ENCODE measurements at places on chromosomes 2 and 18. TPM values are rescaled to one million over a fixed set of nuclear protein-coding genes. Genes with fewer than 3 reads are reported as not detected.

DNA sequence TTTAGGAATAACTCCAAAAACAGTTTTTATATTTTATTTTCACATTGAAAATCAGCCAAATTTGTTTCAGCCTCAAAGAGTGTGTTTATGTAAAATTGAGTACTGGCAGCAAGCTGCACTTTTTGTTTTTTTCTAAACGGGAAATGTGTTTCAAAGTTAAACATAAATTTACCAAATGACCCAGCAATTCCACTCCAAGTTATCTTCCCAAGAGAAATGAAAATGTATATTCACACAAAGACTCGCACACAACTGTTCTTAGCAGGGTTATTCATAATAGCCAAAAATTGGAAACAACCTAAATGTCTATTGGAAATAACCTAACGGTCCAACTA lies 9.3 kb downstream of the ALPK2 start:
- H3K27me3 ChIP-seq = no peaks in the 10 kb centered on the region
- H3K27ac ChIP-seq = no peak overlapping the region
- no peak overlapping the region for H3K4me3 ChIP-seq
- H3K4me1 ChIP-seq = peaks cover 4% of the 10 kb centered on the region
- H3K36me3 ChIP-seq = no peaks in the 10 kb centered on the region

DNA sequence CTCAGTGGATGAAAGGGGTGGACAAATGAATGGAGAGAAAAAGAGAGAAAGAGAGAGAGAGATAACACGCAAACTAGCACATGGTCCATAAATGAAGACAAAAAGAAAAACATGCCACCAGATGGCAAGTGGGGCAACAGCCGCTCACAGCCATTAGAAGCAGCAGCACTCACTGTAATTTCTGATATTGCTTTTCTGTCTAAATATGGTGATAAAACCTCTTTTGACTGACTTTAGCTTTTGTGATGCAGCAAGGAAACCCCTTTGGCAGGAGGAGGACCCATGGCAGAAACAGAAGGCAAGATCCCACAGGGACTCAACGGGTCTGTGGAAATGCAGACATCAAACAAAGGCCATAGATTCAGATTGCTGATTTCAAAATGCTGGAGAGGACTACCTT lies 88.0 kb upstream of the CDH20 start:
- H3K27ac ChIP-seq = no peak overlapping the region
- H3K36me3 ChIP-seq = no peaks in the 10 kb centered on the region
- H3K27me3 ChIP-seq = peaks cover 9% of the 10 kb centered on the region
- H3K4me3 ChIP-seq = no peak overlapping the region
- no peaks in the 10 kb centered on the region for H3K4me1 ChIP-seq

DNA sequence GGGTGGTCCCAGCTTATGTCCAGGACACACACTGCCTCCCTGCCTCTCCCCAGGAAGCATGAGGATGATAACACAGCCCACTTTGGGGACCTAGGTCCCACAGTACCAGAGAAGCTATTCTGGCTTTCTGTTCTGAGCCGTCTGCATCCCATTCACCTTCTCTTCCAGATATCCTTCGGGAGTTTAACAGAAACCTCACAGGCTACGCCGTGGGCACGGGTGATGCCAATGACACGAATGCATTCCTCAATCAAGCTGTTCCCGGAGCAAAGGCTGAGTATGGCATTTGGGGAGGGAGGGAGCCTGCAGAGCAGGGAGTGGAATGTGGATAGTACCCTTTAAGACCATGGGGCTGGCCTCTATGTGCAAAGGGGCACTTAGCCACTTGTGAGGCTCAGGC lies 102.6 kb downstream of the PLB1 start:
- DNase-seq = no peak
- H3K36me3 ChIP-seq = peaks cover 2% of the 10 kb centered on the region
- peaks cover 22% of the 10 kb centered on the region for H3K4me1 ChIP-seq
- H3K27me3 ChIP-seq = no peaks in the 10 kb centered on the region

DNA sequence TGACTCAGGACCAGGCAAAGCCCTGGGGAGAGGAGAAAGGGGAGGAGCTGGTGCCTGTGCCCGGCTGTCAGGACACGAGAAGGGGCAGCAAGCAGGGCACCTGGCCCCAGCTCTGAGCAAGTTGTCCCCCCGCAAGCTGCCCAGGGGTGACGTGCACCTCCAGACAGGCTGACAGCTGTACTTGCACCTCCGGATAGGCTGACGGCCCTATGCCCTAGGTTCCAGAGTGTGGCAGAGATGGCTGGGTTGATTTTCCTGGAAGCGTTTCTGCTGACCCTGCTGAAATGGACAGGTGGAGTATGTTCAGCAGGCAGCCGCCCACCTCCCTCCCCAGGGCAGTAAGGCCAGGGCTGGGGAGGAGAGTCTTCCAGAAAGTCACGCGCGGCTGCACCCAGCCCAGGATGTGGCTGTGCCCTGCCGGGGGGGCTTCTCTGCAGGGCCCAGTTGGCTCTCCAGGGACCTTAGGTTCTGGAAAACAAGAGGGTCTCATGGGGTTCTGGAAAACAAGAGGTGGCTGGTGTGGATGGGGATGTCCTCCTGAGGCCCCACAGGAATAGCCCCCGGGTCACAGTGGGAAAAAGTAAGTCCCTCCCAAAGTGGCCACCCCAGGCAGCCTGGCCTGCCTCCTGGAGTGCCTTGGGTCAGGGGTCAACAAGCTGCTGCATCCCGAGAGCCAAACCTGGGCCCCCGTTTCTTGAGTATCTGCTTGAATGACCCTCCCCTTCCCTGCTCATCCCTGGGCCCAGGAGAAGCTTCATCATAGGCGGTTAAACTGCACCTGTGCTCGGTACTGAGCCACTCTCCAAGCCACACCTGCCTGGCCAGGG lies 71.4 kb upstream of the OTOS start:
- no peaks in the 10 kb centered on the region for H3K4me1 ChIP-seq
- H3K27ac ChIP-seq = no peak overlapping the region
- H3K4me3 ChIP-seq = no peak overlapping the region
- H3K27me3 ChIP-seq = no peaks in the 10 kb centered on the region
- no peaks in the 10 kb centered on the region for H3K36me3 ChIP-seq

- H3K4me3 ChIP-seq = no peak overlapping the region
- DNase-seq = peak; percentile 81
- peaks cover 2% of the 10 kb centered on the region for H3K36me3 ChIP-seq
- no peak overlapping the region for H3K27ac ChIP-seq
- no peaks in the 10 kb centered on the region for H3K27me3 ChIP-seq
Measured at GRCh38 chr2:70960833-70961647, 17.4 kb upstream of the ANKRD53 start.

GRCh38 chr2:140442319-140442718 lies 1662.1 kb upstream of the NXPH2 start:
- H3K36me3 ChIP-seq = no peaks in the 10 kb centered on the region
- H3K4me1 ChIP-seq = no peaks in the 10 kb centered on the region
- no peak overlapping the region for H3K27ac ChIP-seq
- H3K27me3 ChIP-seq = peaks cover 2% of the 10 kb centered on the region

DNA sequence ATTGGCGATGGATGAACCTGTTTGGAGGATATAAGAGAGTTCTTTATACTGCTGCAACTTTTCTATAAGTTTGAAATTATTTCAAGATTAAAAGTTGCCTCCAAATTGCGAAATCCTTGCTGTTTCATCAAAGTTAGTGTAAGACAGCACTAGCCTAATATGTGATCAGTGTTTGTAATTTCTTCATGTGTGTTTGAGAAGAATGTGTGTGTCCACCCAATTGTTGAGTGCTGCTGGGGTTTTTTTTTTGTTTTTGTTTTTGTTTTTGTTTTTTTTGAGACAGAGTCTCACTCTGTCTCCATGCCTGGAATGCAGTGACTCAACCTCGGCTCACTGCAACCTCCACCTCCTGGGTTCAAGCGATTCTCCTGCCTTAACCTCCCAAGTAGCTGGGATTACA lies 33.4 kb downstream of the CDK15 start:
- peaks cover 8% of the 10 kb centered on the region for H3K36me3 ChIP-seq
- H3K27me3 ChIP-seq = no peaks in the 10 kb centered on the region
- H3K4me1 ChIP-seq = peaks cover 35% of the 10 kb centered on the region
- H3K4me3 ChIP-seq = no peak overlapping the region
- DNase-seq = no peak
- no peak overlapping the region for H3K27ac ChIP-seq

DNA sequence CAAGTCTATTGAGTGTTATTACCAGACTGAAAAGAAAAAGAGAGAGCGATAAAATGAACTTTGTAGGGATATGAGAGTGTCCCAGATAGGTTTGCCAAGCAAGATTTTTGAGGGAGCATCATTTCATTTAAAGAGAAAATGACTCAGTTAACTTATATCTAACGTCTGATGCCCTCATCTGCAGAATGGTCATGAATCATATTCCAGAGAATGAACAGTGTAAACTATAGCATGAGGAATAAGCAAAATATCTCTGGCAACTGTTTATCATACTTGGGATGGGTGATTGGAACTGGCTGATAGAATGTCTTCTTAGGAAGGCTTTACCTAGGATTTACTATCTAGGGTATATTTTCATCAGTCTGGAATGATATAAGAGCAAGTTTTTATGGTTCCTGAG lies 289.4 kb downstream of the CMPK2 start:
- H3K4me3 ChIP-seq = no peak overlapping the region
- DNase-seq = no peak
- H3K27me3 ChIP-seq = no peaks in the 10 kb centered on the region
- no peaks in the 10 kb centered on the region for H3K4me1 ChIP-seq

DNA sequence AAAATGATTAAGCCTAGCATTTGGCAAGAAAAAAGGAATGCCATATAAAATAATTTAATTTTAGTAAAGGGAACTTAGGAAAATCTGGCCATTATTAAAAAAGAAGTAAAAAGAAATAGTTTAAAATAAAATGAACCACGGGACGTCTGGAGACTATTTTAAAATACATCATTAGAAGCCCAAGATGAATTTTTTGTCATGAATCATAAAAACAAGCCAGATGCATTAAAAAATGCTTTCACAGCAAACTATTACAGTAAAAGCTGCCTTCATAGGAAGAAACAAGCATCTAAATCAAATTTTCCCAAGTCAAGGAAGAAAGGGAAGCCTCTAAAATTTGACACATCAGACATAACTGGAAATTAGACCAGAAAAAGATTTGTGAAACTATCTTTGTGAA lies 33.0 kb downstream of the COL5A2 start:
- H3K4me3 ChIP-seq = no peak overlapping the region
- no peaks in the 10 kb centered on the region for H3K27me3 ChIP-seq
- peak overlapping the region; percentile 36 for H3K27ac ChIP-seq

DNA sequence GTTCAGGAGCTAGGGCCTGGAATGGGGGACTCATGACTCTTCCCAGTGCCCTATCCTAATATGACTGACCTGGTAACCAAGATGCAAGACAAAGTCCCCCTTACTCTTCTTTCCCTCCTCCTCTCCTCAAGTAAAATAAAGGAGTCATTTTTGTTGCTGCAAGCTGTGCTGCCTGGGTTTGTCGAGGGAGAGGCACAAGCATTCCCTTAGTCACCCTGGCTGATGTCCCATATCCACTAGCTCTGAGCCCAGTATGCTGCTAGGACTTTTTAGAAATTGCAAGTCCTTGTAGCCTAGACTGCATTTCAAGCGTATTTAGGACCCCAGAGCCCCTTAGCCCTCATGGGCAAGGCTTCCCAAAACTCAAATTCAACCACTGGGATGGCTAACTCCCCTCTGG lies 338.5 kb upstream of the SETBP1 start:
- no peak for DNase-seq
- no peak overlapping the region for H3K4me3 ChIP-seq
- peaks cover 20% of the 10 kb centered on the region for H3K4me1 ChIP-seq
- peaks cover 4% of the 10 kb centered on the region for H3K36me3 ChIP-seq
- H3K27ac ChIP-seq = no peak overlapping the region

GRCh38 chr2:181998891-181999654 lies 13.4 kb downstream of the PPP1R1C start:
- no peaks in the 10 kb centered on the region for H3K36me3 ChIP-seq
- H3K27ac ChIP-seq = no peak overlapping the region
- no peaks in the 10 kb centered on the region for H3K4me1 ChIP-seq
- no peak overlapping the region for H3K4me3 ChIP-seq

GRCh38 chr2:171432969-171433762 lies 624 bp downstream of the METTL8 start:
- no peaks in the 10 kb centered on the region for H3K27me3 ChIP-seq
- H3K36me3 ChIP-seq = peaks cover 22% of the 10 kb centered on the region
- peaks cover 30% of the 10 kb centered on the region for H3K4me1 ChIP-seq
- no peak for DNase-seq
- H3K4me3 ChIP-seq = peak overlapping the region; percentile 87

DNA sequence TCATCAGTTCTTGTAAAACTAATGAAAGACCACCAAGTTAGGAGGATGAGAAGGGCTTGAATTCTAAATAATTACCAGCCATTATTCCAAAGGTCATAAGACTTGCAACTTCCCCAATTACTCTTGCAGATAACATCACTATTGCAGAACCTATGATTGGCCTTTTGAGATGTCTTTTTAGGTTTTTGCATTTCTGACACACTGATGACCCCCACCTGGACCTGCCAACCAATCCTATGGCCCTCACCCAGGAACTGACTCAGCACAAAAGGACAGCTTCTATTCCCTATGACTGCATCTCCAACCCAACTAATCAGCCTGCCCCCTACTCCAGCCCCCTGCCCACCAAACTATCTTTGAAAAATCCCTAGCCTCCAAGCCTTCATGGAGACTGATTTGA lies 111.5 kb upstream of the COPS8 start:
- no peaks in the 10 kb centered on the region for H3K36me3 ChIP-seq
- peaks cover 14% of the 10 kb centered on the region for H3K4me1 ChIP-seq
- H3K4me3 ChIP-seq = no peak overlapping the region

DNA sequence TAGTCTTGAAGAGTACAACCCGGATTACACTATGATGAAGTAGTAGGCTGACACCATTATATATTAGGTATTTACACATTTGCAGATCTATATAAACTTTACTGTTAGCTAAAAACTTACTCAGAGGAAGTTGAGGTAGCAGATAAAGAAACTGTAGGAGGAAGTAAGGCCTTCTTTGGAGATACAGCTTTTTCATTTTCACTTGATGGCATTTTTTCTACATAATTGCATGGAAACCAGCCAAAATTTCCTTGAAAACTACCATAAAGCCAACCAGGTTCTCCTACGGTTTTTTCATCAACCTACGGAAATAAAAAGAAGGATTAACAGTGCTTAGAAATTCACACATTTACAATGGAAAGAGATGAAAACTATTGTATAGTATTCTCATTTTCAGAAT lies 86.6 kb downstream of the FAM228A start:
- no peak overlapping the region for H3K27ac ChIP-seq
- H3K36me3 ChIP-seq = peaks cover 34% of the 10 kb centered on the region
- no peak overlapping the region for H3K4me3 ChIP-seq
- H3K27me3 ChIP-seq = no peaks in the 10 kb centered on the region
- peaks cover 35% of the 10 kb centered on the region for H3K4me1 ChIP-seq

DNA sequence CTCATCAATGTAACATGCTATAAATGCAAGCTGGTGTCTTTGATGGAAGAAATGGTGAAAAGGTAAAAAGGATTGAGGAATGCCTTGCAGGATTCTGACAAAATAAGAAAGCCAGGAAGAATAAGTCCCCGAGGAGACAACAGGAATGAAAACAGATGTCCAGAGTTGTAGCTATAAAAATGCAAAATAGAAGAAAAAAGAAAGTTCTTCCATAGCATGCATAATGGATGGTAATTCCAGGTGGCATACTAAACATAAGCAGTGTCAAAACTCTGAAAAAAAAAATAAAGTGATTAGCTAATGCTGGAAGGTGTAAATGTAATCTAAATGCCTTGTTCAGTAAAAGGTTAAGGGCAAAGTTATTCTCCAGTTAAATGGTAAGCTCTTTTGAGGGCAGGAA lies 225.9 kb upstream of the CHST9 start:
- H3K27me3 ChIP-seq = no peaks in the 10 kb centered on the region
- no peak overlapping the region for H3K4me3 ChIP-seq
- peaks cover 13% of the 10 kb centered on the region for H3K4me1 ChIP-seq
- no peak overlapping the region for H3K27ac ChIP-seq
- no peak for DNase-seq

Gene HMSD
- not detected for total RNA-seq

Gene HOXD1
- not detected for total RNA-seq

Gene DLGAP1
- 0.05 TPM for total RNA-seq

Gene GPR39
- 0.42 TPM for total RNA-seq

Gene ASTL
- not detected for total RNA-seq
